ENCODE measurements at places on chromosomes 3 and 15.
A peak's percentile ranks its signal among the peaks of the same experiment; 100 is the strongest.

DNA sequence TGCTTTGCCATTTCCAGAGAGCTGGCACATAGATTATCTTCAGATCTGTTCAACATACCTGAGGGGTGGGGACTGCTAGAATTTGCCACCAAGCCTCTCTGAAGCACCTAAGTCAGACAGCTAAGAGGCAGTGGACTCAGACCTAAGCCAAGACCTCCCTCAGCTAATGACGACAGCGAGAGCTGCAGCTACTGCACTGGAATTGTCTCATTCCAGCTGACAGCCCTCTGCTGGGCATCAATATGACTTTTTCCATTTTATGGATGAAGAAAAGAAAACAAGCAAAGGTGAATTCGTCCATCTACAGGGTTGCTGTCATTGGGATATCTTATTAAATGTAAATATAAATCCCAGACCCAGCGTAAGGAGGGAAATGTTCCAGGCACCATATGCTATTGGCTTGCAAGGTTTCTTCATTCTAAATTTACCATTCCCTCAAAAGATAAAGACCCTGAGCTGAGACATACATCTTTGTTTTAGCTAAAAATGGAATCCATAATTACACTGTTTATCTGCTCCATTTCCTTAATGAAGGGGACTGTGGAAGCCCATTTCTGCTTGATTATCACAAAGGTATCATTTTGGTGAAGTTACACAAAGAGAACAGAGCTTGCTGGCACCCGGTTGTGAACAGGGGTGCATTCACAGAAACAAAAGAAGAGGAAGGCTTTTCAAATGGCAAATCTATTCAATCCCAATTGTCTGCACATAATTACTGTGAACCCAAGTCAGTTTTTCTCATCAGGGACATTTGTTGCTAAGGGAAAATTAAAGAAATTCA, 85.5 kb upstream of the LRTM1 start:
- DNase-seq, result no peak

GRCh38 chr3:126040386-126040785, 43.5 kb downstream of the SLC41A3 start:
- no peak for DNase-seq

DNA sequence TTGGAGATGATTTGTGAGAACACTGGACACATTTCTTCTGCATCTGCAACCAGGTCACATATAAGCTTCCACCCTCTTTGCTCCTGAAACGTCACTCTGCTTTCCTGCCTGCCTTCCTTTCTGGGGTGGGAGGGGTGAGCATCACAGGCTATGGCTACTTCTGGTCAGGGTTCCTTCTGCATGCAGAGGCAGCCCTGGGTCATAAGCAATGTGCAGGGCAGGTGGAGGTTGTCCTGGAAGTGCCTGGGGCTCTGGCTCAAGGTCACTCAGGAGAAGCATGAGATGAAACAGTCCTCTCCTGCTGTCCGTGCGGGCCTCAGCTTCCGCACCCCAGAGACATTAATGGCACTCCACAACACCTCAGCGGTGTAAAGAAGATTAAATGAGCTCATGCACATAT, 15.1 kb downstream of the SLC6A20 start:
- DNase-seq, result no peak

DNA sequence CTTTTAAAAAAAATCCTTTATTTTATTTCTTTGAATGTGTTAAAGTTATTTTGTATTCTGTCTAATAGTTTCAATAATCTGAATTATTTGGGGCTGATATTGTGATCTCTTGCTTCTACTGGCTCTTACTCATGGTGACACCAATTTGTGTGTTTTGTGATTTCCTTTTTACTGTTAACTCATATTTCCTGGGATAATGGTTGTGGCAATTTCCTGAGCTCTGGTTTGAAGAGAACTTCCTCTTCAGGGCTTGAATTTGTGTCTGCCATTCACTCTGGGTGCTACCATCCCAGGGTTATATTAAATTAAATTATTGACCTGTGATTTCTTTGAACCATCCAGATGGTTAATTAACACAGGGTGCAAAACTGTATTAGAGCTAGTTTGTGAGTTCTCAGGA, 60.4 kb upstream of the RNF7 start:
- no peak for DNase-seq

DNA sequence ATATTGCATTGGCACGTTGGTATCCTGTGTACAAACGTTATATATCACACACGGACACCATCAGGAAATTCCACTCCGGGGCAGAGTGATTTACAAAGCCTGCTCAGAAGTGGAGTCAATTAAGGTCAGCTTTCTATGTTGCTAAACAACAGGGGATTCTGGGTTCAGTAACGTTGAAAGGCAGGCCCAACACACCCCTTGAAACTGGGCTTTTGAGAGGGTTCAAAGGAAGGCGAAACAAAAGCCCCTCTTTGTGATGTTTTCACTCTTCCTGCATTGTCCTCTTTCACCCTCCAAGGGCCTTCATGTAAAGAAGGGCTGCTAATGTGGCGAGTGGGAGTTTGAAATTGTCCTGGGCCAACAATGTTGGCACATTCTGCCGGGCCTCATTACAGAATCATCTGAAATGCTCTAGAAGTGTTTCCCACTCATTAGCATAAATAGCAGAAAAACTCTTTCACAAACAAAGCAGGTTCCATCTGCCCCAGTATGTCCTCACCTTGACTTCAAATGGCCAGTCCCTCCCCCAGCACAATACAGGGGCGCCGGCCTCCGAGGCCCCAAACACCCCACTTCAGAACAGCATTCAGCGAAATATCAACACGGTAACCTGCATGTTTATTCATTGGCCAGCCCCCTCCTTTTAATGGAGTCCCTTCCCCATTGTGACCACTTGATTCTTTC, 76.4 kb downstream of the HES1 start:
- no peak for DNase-seq

GRCh38 chr15:81024936-81025335, 24.2 kb downstream of the TLNRD1 start:
- DNase-seq, result no peak

- no peak for DNase-seq
Measured at GRCh38 chr15:39188930-39189329, 391.9 kb upstream of the THBS1 start.

DNA sequence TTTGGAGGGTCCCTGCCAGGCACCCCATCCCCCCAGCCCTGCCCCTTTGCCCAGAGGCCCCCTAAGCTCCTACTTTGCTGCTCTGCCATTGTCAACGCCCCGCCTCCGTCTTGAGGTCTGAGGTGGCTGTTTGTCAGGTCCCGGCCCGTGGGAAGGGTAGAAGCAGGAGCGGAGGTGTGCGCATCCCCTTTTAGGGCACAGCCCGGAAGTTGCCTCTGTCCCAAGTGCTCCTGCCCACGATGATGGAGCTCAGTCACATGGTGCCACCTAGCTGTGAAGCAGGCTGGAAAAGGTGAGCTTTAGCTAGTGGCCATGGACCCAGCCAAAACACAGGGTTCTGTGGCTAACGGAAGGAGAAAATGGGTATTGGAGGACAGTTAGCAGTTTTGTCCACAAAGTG, 28.5 kb upstream of the LCTL start:
- DNase-seq, result no peak

- no peak for DNase-seq
Measured at GRCh38 chr15:89450076-89451006, 46.0 kb downstream of the RHCG start.

DNA sequence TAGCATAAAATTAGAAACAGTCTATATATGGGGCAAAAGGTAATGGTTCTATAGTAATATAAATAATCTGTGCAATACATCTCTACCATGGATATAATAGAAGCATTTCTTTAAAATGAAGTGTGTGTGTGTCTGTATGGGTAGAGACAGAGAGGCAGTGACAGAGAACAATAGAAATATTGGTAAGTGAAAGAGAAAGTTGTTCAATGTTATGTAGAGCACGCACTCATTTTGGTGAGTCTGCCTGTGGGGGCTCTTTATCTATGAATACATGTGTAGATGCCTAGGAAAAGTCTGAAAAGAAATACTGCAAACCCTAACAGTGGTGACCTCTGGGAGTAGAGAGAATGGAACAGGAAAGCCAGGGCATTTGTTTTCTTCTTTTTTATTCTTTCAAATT, 182.6 kb downstream of the STAC start:
- no peak for DNase-seq

DNA sequence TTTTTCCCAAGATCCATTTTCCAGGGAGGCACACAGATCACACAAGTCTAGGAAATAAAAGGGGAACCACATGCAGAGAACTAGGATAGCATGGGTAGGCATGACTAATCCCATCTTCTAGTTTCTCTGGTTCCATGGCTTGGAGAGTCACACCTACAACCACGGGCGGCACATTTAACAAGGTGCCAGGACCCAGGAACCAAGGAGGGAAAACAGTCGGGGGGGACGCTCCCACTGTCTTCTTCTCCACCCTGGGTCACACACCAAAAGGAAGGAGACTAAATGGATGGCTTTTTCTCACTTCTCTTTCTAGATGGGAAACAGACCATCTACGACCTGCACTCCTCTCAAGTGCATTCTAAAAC, 4.6 kb upstream of the SMCO1 start:
- no peak for DNase-seq

GRCh38 chr3:178140531-178141304, 395.5 kb upstream of the KCNMB2 start:
- DNase-seq, result no peak

GRCh38 chr3:55669133-55669532, 182.0 kb upstream of the WNT5A start:
- no peak for DNase-seq

DNA sequence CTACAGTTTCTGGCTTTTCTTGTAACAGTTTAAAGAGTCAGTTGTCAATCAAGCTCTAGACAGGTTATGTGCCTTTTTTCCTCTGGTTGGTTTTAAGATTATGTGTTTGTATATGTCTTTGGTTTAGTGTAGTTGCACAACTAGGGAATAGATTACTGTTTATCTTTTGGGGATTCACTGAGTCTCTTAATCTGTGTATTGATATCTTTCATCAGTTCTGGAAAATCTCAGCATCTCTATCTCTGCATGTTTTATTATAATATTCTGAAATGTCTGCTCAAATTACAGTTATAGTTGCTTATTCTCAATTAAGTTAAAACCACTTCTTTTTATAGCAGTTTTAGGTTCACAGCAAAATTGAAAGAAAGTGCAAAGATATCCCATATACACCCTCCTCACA, 14.3 kb downstream of the DUT start:
- no peak for DNase-seq

- DNase-seq, result peak; percentile 17
Measured at GRCh38 chr3:188152660-188153436, 1.1 kb upstream of the LPP start.

DNA sequence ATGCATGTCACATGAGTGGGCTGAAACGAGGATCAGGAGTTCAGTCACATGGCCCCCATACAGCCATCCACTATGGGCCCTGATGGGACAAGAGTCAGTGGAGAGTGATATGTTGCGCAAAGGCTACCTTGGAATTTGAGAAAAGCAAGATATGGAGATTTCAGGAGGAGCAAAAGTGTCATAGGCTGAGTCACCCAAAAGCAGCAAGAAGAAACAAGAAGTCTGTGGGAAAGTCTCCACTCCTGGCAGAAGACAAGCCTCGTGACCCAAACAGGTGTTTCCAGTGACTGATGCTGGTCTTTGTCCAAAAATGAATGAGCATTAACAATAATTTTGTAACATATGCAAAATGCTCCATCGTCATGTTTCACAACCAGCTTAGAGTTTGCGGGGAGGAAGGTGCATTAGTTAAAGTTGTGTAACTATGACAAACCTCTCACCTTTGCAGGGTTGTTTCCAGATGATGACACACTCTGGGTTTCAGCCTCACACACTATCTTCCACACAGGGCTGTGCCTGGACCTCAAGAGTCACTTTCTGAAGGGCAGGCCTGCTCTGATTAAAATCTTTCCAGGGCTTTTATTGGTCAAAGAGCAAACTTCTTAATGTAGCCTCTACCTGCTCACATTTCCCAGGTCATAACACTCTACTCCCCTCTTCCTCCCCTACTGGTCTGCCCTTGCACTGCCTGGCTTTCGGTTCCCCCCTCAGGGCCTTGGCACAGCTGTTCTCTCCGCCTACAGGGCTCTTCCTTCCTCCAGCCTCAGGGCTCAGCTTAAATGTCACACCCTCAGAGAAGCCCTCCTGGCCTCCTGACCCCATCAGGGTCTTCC, 3.9 kb upstream of the DNASE1L3 start:
- peak; percentile 67 for DNase-seq

GRCh38 chr15:76003364-76003763, 8.9 kb downstream of the NRG4 start:
- DNase-seq, result no peak

DNA sequence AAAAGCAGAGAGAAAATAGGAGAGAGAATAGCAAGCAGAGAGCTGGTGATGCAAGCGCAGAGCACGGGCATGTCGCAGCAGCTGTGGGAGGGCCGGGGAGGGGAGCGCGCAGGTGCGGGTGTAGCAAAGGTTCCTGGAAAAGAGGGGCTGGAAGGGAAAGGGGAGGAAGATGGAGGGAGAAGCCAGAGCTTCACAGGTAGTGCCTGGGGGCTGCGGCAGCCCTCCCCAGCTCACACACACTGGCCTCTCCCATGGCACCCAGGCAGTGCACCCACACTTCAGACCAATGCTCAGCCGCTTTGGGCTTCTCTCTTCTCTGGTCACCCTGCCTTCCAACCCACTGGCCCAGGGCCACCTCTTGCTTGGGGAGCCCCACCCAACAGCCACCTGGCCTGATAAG, 72.1 kb downstream of the ADAMTS7 start:
- no peak for DNase-seq

DNA sequence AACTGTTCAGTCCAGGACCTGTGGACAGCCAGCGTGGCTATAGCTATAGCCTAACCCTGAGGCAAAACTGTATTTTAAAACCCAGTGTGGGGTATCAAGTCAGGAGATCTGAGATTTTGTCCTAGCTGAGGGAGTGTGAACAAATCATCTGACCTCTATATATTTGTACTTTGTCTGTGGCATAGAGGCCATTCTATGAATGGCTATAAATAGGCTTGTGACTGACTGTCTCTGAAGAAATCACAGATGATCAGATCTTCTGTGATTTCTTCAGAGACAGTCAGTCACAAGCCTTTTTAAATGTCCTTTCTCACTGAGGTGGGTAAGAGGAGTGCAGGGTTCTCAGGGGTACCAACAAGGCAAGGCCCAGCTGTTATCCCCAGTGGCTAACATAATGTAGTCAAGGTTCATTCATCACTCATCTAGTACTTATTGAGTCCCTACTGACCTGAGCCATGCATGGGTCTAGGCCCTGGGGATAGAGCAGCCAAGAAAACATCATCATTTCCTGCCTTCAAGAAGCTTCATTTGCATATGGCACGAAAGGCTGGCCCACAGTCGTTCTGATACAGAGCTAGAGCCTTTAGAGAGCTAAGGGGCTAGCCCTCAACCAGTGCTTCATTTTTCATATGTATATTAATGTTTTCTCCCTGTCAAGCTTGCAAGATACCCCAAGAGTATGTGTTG, 53.3 kb downstream of the TIPARP start:
- DNase-seq, result no peak

Measured in GM10248 (cell line).